ENCODE measurements at places on chromosomes 4 and X. TPM values are rescaled to one million over a fixed set of nuclear protein-coding genes. Genes with fewer than 3 reads are reported as not detected.

GYPE gene
- total RNA-seq: 0.29 TPM

NAP1L5 gene
- 2.8 TPM for total RNA-seq

COL25A1 gene
- 1.7 TPM for total RNA-seq

FSTL5 gene
- total RNA-seq: not detected

RAI2 gene
- 9.1 TPM for total RNA-seq

GPRIN3 gene
- 22.9 TPM for total RNA-seq

SLC6A14 gene
- total RNA-seq: not detected

TRIM60 gene
- total RNA-seq: not detected

SSX1 gene
- not detected for total RNA-seq

GRCh38 chrX:14032406-14032805 is 2.7 kb upstream of the GEMIN8 start:
- DNase-seq: no peak

DNA sequence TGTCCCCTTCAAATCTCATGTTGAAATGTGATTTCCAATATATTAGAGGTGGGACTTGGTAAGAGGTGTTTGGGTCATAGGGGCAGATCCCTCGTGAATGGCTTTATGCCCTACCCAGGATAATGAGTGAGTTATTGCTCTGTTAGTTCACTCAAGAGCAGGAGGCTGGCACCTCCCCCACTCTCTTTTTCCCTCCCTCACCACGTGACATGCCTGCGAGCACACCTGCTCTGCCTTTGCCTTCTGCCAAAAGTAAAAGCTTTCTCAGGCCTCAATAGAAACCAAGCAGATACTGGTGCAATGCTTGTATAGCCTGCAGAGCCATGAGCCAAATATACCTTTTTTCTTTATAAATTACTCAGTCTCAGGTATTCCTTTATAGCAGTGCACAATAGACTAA is 286.3 kb upstream of the UGT8 start:
- DNase-seq: no peak

DNA sequence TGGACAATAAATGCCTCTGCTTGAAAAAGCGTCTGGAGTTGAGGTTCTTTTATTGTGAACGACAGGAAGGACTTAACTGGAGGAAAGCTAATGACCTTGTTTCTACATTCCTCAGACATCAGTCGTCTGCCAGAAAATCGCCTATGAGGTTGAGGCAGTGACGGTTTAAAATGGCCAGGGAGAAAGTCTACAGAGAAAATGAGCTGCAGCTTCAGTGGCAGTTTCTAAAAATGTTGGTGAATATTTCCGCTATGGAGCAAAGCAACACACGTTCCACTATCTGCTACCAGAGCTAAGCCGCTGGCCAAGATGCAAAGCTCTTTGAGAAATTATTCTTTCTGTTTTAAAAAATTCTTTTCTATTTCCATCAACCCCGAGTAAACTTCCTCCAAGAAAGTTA is 116.9 kb upstream of the GALNT7 start:
- DNase-seq: no peak

GRCh38 chrX:127908384-127908783 is 143.8 kb downstream of the ACTRT1 start:
- no peak for DNase-seq

- DNase-seq: no peak
These were observed 801.3 kb downstream of the PCDH18 start for GRCh38 chr4:136731025-136731424.

DNA sequence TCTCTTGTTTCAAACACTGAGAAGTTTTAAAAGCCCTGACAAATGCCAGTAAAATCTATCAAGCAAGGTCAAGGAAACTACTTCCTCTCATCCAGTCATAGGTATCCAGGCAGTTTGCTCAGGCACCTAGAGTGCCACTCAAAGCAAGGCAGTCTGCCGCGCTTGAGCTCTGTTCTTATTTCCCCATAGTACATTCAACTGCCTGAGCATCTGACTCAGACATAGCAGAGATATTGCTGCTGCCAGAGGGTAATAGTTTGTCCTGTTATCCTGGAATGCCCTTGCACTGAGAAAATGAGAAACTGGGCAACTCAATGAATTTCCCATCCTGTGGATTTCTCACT is 16.1 kb upstream of the ATP8A1 start:
- DNase-seq: no peak

DNA sequence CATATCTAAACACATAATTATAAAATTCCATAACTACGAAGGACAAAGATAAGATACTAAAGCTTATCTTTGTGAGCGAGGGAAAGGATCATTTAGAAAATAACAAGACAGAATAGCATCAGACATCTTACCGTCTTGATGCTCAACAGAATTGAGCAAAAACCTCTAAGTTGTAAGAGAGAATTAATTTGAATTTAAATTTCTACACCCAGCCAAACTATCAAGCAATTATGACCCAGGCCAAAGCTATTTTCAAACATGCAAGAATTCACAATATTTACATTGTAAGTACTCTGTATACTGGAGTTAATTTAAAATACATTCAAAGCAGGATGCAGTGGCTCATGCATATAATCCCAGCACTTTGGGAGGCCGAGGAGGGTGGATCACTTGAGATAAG is 16.5 kb downstream of the CLOCK start:
- DNase-seq: no peak

GRCh38 chr4:89447543-89447942 is 139.9 kb upstream of the GPRIN3 start:
- DNase-seq: no peak

- peak; percentile 56 for DNase-seq
These were observed 75.0 kb downstream of the PTTG2 start for GRCh38 chr4:38034986-38035882.

DNA sequence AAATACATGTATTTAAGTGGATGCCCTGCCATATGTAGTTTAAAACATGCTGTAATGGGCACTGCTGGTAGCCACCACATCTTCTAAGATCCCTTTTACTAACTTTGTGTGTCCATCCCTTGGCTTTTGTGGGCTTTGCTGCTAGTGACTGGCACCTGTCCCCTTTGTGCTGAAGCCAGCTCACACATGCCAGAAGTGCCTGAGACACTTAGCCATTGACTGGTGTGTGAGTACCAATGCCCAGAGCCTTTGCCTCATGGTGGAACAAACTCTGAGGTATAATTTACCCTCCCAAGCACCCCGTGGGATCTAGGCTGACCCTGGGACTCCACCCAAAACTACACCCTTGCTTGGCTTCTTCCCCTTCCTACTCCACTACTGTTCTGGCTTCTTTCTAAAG is 33.0 kb downstream of the ARHGAP6 start:
- DNase-seq: no peak

DNA sequence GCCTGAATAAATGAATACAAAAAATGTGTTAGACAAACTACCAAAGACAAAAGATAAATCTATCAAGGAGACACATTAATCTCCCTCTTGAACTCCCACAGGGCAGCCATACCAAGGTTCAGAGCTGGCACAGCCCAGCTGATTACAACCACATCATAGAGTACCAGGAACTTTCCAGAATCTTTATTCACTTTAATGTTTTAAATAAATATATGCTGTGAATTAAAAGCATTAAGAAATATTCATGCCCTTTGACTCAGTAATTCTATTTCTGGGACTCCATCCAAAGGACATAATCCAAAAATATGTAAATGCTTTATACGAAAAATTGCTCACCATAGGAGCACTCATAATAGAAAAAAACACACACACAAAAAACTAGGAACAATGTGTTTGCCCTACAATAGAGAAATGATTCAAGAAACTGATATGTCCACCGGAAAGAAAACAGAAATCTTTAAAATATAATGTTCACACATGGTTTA is 126.0 kb downstream of the LDB2 start:
- DNase-seq: no peak

GRCh38 chrX:56812515-56813105 is 83.6 kb downstream of the NBDY start:
- DNase-seq: no peak

- DNase-seq: no peak
These were observed 486 bp downstream of the ABLIM2 start for GRCh38 chr4:8157944-8158709.

All from glomerular endothelial cell (primary cell).